ENCODE measurements at places on chromosomes 11 and 22.

DNA sequence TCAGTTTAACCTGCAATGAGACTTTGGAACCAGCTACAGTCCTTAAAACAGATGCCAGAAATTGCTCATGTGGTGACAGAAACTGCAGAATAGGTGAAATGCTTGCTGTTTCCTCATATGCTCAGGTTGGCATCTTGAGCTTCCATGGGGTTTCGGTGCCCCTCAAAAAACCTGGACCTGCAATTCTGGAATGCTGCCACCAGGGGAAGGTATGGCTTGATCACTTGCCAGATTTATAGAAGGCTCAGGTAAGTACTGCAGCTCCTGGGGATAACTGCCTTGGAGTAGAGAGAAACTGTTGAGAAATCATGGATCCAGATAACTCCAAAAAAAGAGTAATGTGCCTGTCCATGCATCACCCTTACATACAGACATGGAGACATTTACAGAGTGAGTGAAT lies 113.0 kb downstream of the CTTN start:
- DNase-seq, result no peak

- DNase-seq, result no peak
Measured at GRCh38 chr22:45879552-45879949, 97.4 kb downstream of the WNT7B start.

- no peak for DNase-seq
Measured at GRCh38 chr11:107265591-107266121, 192.0 kb downstream of the CWF19L2 start.

DNA sequence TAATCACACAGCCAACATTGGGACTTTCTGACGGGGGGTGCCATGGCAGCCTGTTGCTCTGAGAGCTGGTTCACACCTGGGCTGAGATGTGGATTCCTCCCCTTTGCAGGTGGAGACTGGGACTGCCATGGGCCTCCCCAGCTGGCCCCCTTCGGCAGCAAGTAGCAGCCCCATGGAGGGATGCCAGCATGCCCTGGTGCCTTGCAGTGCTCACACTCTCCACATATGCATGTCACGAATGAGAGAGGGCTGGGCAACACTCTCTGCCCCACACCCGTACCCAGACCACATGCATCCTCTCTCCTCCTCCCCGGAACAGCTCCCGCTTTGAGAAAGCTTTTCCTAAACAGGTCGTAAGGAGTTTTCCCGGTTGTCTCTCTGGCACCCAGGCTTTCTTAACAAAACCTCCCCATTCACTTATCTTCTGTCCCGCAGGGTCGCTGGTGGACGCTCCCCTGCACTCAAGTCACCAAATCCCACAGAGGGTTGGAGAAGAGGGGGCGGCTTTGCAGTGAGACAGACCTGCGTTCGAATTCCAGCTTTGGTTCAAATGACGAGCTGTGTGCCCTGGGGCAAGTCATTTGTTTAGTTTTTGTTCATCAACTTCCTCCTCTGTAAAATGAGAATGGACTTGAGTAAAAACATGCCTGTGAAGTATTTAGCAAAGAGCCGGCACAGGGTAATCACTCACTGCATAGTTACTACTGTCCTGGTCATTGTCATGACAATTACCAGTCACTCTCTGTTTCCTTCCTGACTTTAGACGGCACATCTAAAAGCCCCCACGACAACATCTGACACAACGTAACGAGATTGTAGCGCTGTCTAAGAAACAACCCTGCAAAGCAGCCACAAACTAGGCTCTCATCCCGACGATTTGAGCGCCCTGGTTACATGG lies 231.3 kb upstream of the B3GAT1 start:
- DNase-seq, result no peak

DNA sequence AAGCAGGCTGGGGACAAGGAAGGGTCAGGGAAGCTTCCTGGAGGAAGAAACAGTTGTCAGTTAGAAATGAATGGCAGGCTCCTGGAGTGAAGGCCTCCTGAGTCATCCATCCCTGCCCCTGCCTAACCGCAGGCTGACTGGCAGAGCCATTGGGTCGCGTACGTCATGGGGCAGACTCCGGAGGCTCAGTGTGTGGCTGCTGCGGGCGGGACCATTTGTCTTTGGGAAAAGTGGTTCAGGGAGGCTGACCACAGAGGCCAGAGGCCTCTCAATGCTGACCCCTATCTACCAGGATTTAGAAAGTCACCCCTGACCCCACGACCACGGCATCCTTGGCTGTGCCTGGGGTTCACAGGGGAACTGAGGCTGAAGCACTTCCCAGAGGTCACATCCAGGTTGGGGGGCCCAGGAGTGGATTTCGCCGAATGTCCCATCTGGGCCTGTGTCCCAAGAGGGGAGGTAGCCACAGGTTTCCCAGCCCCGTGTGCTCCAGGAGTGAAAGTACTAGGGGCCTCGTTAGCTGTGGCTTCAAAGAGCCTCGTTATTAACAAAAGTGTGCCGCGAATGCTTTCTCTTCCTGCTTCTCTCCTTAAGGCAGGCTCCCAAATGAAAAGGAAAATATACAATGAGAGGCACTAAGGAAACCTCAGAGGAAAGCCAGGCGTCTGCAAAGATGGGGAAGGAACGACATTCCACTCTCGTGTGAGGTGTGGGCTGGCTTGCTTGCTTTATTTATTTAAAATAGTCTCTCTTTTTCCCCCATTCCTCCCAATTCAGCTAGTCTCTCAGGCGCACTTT lies 58.9 kb downstream of the FLRT1 start:
- no peak for DNase-seq

Measured in effector CD8-positive, alpha-beta T cell (primary cell).